ENCODE measurements at places on chromosomes 16 and 17.

DNA sequence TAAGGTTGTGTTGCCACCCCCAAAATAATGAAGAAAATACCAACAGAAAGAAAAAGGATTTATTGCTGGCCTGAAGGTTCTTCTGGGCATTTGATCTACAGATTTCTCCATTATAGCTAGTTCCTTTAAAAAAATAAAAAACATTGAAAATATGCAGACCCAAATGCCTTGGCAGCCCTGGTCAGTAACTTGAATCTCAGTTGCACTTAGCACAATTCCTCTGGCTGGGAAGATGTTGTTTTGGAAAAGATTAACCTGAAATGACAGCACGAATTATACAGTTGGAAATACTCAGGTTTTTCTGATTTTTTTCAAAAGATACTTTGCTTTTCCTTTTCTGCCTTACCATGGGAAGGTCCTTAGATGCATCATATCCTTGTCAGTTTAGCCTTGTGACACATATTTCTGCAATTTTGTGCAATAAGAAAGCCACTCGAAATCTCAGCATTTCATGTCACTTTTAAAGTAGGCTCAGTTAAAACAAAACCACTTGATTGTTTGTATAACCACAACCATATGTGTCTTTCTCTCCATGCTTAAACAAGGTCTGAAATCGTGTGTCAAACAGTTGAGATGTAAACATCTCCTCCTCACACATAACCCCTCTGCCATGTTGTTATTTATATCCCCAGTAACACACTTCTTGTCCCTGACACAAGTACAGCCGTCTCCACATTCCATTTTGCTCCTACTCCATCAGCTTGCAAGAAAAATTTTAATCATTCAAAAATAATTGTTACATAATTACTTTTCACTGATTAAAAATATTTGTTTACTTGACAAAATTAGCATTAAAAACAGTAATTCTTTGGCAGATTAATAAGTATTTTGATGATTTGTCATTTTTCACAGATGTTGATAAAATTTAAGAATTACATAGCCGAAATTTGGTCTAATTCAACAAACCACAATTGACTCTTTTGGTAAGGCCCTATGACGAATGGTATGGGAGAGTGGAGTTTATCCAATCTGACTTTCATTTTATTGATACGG, 61.1 kb downstream of the SIAH1 start:
- no peak for DNase-seq

DNA sequence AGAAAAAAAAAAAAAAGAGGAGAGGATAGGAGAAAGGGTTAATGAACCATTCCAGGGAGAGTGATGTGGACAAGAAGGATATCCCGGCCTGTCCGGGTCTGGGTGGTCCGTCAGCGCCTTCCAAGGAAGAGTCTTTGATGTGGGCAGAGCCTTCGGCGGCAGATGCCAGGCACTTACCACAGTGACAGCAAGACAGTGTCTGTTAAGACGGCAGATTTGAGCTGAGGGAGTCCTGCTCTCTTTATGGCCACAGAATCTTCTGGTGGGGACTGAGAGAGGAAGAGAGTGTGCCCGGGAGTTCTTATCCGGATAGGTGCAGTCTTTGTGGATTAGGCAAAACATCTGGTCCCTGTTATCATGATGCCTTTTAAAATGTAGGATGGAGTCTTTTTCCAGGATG, 95.2 kb downstream of the ZDHHC7 start:
- DNase-seq, result no peak

GRCh38 chr17:9517396-9517795, 58.2 kb downstream of the STX8 start:
- no peak for DNase-seq

- DNase-seq, result no peak
These were observed 380.3 kb upstream of the MAF start for GRCh38 chr16:79980650-79981521.
